ENCODE measurements at places on chromosomes 1 and 21.

DNA sequence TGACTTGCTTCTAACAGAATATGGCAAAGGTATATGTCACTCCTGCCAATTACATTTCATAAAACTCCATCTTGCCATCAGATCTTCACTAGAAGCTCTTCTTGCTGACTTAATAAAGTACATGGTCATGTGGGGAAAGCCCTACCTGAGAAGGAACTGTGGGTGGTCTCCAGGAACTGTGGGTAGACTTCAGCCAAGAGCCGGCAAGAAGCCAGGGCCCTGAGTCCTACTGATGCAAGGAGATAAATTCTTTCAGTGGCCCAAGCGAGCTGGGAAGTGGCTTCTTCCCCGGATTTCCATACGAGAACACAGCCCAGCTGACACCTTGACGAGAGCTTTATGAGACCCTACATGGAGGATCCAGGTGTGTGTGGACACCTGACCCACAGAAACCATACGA, 228.7 kb downstream of the SMYD3 start:
- DNase-seq: no peak

GRCh38 chr1:180791806-180792205, 120.9 kb upstream of the KIAA1614 start:
- no peak for DNase-seq

GRCh38 chr1:48023488-48023887, 26.3 kb upstream of the TRABD2B start:
- DNase-seq: no peak

GRCh38 chr1:60791226-60791625, 291.1 kb upstream of the NFIA start:
- no peak for DNase-seq

- no peak for DNase-seq
Measured at GRCh38 chr1:228276901-228277490, 69.2 kb downstream of the OBSCN start.

DNA sequence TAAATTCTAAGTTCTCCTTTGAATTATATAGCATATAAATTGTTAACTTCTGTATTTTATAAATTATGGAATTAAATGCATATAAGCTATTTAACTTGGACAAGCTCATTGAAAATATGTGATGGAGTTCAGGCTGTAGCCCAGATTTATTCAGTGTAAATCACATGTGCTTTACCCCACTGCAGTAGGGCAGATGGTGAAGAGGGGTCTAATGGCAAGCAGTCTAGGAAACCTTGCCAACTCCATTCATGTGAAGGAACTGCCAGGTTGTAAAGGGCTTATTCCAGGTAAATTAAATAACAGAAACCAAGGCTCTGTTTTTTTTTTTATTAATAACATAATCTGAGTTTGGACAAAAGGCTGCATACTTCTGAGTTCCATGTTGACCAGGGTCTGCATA, 243.2 kb downstream of the NCAM2 start:
- no peak for DNase-seq

- no peak for DNase-seq
Measured at GRCh38 chr1:190679454-190679853, 201.8 kb upstream of the BRINP3 start.

DNA sequence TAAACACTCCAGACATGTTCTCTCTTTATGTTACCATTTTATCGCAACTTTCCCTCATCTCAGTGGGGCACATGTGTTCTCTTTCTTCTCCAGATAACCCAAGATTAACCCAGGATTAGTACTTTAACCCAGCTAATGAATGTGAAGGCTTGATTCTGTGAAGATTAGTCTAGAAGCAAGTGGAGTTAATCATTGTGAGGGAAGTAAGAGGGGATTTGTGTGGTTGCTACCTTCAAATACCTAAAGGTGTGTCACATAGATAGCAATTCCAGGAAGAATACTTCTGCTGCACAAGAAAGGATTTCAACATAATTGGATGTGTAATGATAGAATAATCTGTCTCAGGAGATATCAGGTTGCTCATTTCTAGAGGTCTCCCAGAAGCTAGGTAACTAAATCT, 327.1 kb downstream of the PBX1 start:
- no peak for DNase-seq

DNA sequence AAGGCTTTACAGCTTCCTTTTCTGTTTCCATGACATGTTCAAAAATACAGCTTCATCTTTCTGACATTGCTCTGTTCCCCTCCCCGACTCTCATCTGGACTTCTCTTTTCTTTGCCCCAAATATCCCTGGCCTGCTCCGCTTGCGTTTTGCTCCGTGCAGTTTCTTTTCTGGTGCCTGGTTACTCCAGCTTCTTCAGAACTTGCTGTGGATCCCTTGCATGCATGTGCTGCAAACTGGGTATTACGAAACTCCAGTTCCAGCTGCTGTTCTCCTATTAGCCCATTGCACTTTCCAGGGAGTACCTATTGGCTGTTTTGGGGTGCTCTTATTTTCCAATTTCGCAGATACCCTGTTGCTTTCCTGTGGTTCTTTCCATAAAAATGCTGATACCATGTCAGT, 9.9 kb upstream of the NDC1 start:
- no peak for DNase-seq

DNA sequence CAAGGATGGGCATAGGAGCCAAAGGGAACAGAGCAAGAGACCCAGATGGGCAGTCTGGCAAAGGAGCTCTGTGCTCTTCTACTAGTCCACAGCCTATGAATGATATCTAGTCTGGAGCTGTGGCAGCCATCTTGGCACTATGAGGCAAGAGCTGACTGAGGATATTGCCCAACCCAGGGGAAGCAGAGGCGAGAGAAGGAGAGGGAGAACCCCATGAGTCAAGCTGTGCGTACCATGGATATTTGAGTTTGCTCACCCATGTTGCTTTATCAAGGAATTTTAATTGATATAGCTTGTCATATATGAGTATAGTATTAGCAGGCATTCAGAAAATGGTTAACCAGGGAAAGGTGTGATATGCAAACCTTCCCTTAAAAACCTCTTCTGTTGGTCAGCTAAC, 420.9 kb downstream of the PRDM2 start:
- DNase-seq: no peak

DNA sequence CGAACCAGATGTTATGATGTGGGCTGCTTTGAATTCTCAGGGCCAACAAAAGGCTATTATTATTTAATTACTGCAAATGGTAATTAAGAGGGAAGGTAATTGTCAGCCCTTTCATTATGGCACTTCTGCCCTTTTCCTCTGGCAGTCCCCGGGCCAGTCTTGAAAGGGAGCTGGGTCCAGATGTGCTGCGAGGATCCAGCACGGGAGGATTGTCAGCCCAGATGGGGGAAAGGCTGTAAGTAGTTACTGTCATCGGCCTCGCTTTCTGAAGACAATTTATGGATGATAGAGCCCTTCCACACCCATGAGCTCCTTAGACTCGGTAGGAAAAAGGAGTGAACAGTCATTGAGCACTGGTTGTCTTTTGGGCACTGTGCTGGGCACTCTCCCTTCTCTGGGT, 8.7 kb upstream of the ZNF362 start:
- DNase-seq: no peak

DNA sequence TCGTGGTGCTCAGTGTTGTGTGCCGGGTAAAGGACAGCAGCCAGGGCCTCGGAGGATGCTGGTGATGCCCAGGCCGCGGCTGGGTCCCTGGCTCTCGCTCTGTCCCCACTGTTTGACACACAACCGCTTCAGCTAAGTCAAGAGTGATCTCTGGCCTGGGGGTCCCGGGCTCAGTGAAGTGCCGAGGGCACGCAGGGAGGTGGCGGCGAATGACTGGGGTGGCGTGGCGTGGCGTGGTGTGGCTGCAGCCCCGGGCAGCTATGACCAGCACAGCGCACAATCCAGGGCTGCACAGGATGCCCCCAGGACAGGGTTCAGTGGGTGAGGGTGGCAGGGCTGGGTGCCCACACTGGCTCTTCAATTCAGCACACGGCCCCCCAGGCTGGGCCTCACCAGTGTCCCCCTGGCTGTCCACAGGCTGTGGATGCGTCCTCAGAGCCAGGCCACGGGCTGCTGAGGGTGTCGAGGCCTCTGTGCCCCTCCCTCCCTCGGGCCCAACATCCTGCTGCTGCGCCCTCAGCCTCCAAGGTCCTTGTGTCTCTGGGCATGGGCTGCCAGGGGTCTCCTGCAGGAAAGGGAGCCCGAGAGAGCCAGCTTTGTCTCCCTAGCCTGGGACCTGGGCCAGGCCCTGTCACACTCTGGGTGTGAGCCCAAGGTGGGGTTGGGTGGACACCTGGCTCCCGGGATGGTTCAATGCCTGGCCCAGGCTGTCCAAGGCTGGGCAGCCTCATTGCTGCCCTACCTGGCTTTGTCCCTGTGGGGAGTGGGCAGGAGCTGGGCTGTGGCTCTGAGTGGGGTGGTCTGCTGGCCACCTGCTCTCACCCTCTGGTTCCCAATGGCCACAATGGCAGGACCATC, 12.0 kb upstream of the SKI start:
- no peak for DNase-seq

DNA sequence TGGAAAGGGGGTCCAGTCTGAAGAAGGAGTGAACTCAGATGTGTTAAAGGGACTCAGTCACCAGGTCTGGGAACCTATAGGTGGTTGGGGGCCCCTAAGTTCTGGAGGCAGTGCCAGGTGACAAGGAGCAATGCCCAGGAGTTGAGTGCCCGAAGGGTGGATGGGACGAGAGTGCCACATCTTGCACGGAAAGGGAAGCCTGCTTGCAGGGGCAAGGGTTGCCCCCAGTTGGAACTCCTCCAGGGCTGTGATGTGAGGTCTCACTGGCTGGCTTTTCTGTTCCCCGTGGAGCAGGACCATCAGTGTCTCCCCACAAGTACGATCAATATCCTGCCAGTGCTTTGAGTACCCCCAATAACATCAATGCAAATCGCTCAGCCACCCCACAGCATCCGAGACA, 107.3 kb downstream of the TOMM20 start:
- no peak for DNase-seq

GRCh38 chr1:150957666-150958065, 17.0 kb downstream of the CERS2 start:
- no peak for DNase-seq

DNA sequence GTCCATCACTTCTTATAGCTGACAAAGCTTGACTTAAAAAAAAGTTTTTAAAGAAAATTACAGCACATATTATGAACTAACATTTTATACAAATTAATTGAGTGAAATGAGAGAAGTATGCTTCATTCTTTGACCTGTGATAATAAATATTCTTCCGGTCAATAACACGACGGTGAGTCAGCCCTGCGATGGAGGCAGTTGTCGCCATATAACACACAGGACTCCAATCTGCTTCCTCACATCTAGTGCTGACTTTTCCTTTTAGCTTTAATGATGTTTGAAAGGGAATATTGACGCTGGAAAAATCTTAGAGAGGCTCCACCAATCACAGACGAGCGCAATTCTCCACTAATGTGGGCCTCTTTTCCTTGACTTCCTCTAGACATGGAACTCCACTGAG, 166.9 kb upstream of the C1orf21 start:
- DNase-seq: no peak

DNA sequence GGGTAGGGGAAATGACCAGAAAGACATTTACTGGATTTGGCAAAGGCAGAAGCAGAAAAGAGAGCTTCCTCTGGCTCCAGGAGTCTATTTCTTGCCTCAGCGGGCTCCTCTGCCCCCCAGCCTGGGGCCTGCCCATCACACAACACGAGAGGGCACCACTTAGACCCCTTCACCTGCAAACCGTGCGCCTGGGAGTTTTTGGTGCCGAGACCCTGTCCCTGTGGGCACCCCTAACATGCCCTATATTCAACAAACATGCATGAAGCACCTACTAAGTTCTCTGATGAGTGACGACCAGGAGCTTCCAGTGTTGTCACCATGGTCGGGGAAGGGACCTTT, 18.8 kb downstream of the IL6R start:
- no peak for DNase-seq

DNA sequence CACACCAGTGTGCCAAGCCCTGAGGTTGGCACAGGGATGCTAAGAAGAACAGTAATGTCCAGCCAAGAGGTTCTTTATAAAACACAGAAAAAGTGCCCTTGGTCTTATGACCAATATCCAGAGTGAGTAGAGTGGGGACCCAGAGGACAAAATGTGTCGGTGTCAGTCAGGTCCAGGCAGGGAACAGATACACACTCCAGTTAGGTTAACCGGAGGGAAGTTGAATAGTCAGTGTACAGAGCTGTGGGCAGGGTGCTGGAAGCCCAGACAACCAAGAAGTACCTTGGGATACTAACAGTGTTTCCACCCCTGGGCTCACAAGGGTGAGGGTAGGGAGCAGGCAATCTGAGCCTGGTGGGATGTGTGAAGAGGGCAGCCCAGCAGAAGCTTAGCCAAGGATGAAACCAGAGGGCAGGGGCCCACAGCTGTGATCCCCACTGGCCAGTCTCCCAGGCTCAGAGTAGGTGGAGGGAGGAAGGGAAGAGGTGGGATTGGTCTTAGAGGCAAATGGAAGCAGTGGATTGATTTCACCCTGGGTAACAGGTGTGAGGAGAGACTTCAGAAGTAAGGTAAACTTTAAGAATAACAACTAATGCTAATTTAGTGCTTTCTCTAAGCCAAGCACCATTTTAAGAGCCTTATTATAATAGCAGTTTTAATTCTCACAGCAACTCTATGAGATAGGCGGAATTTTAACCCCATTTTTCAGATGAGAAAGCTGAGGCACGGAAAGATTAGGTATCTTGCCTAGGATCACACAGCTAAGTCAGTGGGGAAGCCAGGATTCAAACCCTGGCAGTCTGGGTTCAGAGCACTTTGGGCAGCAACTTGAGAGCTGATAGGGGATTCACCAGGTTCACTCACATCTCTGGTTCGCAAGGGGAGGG, 143.4 kb upstream of the HOOK1 start:
- DNase-seq: no peak

DNA sequence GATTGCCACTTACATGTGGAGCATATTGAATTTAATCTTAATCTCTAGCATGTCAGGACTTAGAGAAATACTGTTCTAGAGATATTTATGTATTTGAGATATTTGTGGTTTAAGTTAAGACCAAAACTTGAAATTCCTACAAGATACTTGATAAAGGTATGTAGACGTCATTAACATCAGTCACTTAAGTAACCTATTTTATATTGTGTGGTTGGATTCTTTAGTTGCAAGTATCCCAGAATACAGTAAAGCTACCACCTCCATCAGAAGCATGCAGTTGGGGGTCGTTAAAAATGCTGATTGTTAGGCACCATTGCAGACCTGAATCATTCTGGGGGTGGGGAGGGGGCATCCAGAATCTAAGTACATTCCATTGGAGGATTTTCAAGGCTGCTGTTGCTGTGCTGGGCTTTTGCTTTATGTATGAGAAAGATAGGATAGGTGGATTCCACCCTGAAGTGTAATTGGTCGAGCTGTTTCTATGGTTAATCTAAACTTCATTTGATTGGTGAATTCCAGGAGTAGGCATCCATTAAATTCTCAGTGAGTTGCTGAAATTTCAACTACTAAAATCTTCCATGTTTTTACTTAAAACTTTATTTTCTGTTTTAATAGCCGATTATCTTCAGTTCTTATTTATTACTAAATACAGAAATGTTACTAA, 4.0 kb downstream of the H3-3A start:
- no peak for DNase-seq

GRCh38 chr1:85465786-85466134, 801 bp upstream of the DDAH1 start:
- DNase-seq: no peak
